GM23338 (cell line): ENCODE measurements at places on chromosomes 7 and 10. TPM values are rescaled to one million over a fixed set of nuclear protein-coding genes. Genes with fewer than 3 reads are reported as not detected.

DNA sequence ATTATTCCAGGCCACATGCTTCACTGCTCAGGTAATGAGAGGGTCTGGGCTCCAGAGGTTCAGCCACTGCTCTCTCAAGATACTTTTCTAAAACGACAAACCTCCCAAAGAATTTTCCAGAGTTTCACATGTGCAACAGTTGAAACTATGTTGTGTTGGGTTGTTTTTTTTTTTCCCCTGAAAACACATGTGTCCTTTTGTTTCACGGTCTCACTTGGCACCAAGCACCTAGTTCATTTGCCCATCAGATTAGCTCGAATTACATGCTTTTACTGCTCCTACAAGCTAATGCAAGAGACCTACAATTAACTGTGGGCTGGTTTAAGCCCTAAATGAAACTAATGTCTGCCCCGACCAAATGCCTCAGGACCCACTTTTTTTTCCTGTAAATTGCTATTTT lies 313.3 kb downstream of the FGFR2 start:
- no peak overlapping the region for H3K4me3 ChIP-seq
- no peaks in the 10 kb centered on the region for H3K36me3 ChIP-seq
- no peaks in the 10 kb centered on the region for H3K27me3 ChIP-seq

The EPHB4 gene
- 145 and 164 TPM in 2 replicates for total RNA-seq

DNA sequence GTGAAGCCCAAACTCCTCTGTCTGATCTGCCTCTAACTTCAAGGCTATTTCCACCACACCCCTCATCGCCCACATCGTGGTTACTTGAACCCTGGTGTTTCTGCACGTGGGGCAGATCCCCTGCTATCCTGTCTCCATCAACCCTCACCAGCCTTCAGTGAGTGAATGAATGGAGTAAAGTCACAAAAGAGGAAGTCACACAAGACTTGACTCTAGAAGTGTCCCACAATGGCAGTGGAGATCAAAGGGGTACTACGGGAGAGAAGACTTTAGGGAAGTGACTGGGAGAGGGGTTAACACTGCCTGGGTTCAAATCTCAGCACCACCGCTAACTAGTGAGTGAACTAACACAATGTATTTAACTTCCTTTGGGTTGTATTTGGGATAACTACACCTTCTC lies 85.9 kb downstream of the COBL start:
- H3K36me3 ChIP-seq: no peaks in the 10 kb centered on the region
- H3K27ac ChIP-seq: 0 out of 2 replicates have a peak overlapping the region, but pooled peaks have one; percentile 50

DNA sequence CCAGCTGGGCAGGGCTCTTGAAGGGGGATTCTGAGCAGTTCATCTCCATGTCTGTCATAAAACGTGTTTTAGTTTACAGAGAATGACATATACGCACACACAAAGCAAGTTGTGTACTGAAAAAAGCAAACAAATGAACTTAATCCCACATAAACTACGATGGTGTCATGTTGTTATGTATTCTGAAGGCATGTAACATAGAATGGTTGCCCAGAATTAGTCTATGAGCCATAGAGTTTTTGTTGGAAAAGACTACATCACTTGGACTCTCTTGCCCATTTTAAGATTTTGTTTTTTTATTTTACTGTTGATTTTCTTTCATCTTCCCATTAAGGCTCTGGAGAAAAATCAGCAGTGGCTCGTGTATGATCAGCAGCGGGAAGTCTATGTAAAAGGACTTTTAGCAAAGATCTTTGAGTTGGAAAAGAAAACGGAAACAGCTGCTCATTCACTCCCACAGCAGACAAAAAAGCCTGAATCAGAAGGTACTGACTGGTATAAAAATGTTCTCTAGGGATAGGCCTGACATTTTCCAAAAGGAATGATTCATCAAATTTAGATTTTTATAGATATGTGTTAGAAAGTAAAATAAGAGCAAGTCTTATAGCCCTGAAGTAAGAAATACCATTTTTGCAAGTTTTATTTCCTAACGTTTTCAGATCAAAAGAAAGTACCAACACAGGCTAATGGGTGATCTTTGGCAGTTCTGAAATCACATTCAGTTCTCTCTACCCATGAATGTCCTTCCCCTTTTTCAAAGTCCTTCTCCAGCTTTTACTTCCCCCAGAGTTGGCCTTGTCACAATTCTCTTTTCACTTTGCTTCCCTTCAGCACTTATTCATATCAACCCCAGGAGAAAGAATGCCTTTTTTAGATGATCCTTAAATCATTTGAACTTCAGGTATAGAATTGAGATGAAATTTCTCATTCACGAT lies 18.9 kb downstream of the CEP55 start:
- no peaks in the 10 kb centered on the region for H3K27me3 ChIP-seq
- peaks cover 52% of the 10 kb centered on the region for H3K36me3 ChIP-seq
- H3K4me1 ChIP-seq: no peaks in the 10 kb centered on the region
- no peak overlapping the region for H3K4me3 ChIP-seq
- H3K27ac ChIP-seq: no peak overlapping the region

DNA sequence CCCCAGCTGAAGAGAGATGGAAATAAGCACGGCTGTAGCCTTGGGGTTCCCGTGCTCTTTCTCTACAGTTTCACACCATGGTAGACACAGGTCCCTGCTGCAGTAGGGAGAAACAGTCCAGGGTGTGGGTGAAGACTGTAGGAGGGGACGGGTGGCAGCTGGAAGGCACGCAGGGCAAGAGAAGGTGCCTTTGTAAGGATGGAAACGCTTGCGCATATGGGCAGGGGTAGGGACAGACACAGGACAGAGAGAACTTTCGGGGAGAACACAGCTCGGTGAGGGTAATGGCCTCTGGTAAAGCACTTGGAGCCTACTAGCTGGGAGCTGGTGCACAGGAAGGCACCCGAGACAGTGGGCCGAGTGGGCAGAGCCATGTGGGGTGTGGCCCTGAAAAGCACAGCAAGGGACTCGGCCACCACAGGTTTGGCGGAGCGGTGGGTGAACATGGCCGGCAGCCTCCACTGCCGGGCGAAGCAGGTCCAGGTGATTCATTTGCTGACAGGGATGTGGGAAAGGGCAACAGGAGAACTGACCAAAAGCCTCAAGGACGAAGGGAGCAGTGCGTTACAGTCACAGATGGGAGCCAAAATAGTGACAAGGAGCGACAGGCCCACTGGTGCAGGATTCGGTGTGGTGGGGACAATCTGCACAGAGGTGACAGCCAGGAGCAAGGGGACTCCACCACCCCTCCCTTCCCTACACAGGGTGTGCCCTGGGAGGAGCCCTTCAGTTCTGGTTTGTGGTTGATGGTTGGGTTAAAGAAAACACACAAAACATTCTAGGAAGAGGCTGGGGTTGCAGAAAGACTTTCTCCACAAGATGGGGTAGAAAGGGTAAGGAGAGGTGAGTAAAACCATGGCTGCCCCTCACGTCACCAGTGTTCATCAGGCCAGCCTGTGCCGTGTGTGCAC lies 97.1 kb downstream of the VOPP1 start:
- peaks cover 6% of the 10 kb centered on the region; the same call in 1 of the 2 replicates for H3K4me1 ChIP-seq
- no peak overlapping the region for H3K27ac ChIP-seq
- H3K36me3 ChIP-seq: no peaks in the 10 kb centered on the region
- DNase-seq: no peak
- no peaks in the 10 kb centered on the region for H3K27me3 ChIP-seq

The SEC24C gene
- 64.2 and 72.9 TPM in 2 replicates for total RNA-seq

- no peak overlapping the region for H3K4me3 ChIP-seq
- H3K27me3 ChIP-seq: no peaks in the 10 kb centered on the region
- no peak for DNase-seq
- no peak overlapping the region for H3K27ac ChIP-seq
These were observed 36.7 kb upstream of the LRRC4 start for GRCh38 chr7:128067983-128068382.

- peaks cover 28% of the 10 kb centered on the region for H3K4me1 ChIP-seq
- DNase-seq: no peak
- 0 out of 2 replicates have a peak overlapping the region, but pooled peaks have one; percentile 26 for H3K27ac ChIP-seq
- H3K27me3 ChIP-seq: no peaks in the 10 kb centered on the region
These were observed 111.7 kb upstream of the GJD4 start for GRCh38 chr10:35493196-35494118.

DNA sequence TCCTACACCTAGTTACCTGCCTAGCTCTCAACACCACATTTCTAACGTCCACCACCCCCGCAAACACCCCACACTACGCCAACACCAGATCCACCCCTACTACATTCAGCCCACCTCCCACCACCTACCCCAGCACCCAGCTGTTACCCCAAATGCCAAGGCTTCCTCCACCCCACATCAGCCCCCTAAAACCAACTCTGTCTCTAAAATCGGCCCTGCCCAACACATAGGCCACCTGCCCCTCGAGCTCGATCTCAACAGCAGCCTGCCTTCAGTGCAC lies 53.3 kb upstream of the SLF2 start:
- H3K4me3 ChIP-seq: no peak overlapping the region
- peaks cover 20% of the 10 kb centered on the region; the same call in 1 of the 2 replicates for H3K27me3 ChIP-seq
- DNase-seq: no peak
- no peaks in the 10 kb centered on the region for H3K36me3 ChIP-seq
- H3K4me1 ChIP-seq: no peaks in the 10 kb centered on the region
- no peak overlapping the region for H3K27ac ChIP-seq

The CCL26 gene
- total RNA-seq: 3.0 and 6.2 TPM in 2 replicates

- no peak overlapping the region for H3K4me3 ChIP-seq
- no peaks in the 10 kb centered on the region for H3K27me3 ChIP-seq
- H3K36me3 ChIP-seq: no peaks in the 10 kb centered on the region
- DNase-seq: no peak
- no peaks in the 10 kb centered on the region for H3K4me1 ChIP-seq
- H3K27ac ChIP-seq: no peak overlapping the region
These were observed 8.5 kb downstream of the IL15RA start for GRCh38 chr10:5968681-5969453.

DNA sequence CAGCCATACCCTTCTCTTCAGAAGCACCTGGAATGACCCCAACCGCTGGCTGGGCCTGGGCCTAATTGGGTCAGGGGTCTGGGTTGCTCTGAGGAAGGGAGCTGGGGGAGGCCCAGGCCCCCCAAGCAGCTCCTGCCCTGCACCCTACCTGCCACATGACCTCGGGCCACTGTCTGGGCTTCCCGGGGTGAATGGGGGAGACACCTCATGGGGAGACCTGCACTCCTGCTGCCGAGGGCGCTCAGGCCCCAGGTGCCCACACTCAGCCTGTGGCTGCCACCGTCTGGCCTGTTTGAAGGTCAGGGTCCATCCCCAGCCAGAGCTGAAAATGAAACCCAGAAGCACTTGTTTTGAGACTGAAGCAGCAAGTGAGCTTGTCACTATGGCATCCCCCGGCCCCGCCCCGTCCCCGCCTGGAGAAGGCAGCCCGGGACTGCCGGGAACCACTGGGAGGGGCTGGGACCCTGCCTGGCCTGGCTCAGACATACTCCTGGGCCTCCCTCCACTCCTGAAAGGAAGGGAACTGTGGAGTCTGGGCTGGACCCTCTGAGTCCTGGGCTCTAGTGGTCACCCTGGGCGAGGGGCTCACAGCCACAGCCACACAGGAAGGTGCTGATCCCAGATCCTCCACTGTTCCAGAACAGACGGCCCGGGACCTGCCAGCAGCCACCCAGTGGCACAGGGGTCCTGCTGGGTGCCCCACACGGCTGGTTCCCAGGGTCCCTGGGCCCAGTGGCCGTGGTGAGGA lies 7.4 kb upstream of the MICALL2 start:
- no peaks in the 10 kb centered on the region for H3K36me3 ChIP-seq
- peak; percentile 51 for DNase-seq
- H3K27me3 ChIP-seq: no peaks in the 10 kb centered on the region
- no peaks in the 10 kb centered on the region; the same call in 1 of the 2 replicates for H3K4me1 ChIP-seq
- H3K27ac ChIP-seq: no peak overlapping the region
- no peak overlapping the region for H3K4me3 ChIP-seq

DNA sequence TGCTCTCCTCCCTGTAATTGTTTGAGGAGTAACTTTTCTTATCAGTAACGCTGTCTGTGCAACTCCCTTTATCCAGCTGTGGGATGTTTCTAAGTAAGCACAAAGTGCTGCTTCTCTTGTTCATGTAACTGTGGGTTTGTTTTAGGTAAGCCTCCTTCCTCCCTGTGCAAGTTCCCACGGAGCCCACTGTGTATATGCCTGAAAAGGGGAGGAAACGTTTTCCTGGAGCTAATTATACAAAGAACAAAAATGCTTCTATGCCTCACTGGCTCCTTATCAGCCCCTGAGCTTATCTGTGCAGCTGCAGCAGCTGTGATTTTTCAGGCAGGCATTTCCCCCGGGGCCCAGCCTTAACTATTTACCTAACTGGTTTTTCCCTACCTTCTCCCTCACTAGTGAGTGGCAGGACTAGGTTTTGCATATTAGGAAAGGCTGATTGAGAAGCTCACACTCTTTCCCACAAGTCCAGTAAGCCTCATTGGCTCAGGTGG lies 593.4 kb upstream of the GHITM start:
- no peaks in the 10 kb centered on the region for H3K27me3 ChIP-seq
- H3K27ac ChIP-seq: no peak overlapping the region
- H3K36me3 ChIP-seq: no peaks in the 10 kb centered on the region
- no peak overlapping the region for H3K4me3 ChIP-seq
- no peaks in the 10 kb centered on the region for H3K4me1 ChIP-seq

The MINDY4 gene
- total RNA-seq: 3.1 and 4.4 TPM in 2 replicates

The CPED1 gene
- 0.17 and 0.23 TPM in 2 replicates for total RNA-seq

- H3K27ac ChIP-seq: no peak overlapping the region
- H3K4me3 ChIP-seq: peak overlapping the region; percentile 82
- H3K27me3 ChIP-seq: peaks cover 33% of the 10 kb centered on the region
- H3K36me3 ChIP-seq: no peaks in the 10 kb centered on the region
- DNase-seq: peak; percentile 77
These were observed 26.2 kb downstream of the ABLIM1 start for GRCh38 chr10:114631666-114632417.

GRCh38 chr10:100775386-100775785 lies 30.0 kb downstream of the PAX2 start:
- H3K4me1 ChIP-seq: peaks cover 8% of the 10 kb centered on the region
- no peaks in the 10 kb centered on the region for H3K27me3 ChIP-seq
- no peak overlapping the region for H3K27ac ChIP-seq
- DNase-seq: no peak

The UNCX gene
- total RNA-seq: not detected in 2 replicates

- no peak overlapping the region for H3K27ac ChIP-seq
- DNase-seq: peak; percentile 89
- no peaks in the 10 kb centered on the region for H3K4me1 ChIP-seq
- H3K27me3 ChIP-seq: no peaks in the 10 kb centered on the region
These were observed 41.8 kb upstream of the LRRC18 start for GRCh38 chr10:48981310-48981907.

DNA sequence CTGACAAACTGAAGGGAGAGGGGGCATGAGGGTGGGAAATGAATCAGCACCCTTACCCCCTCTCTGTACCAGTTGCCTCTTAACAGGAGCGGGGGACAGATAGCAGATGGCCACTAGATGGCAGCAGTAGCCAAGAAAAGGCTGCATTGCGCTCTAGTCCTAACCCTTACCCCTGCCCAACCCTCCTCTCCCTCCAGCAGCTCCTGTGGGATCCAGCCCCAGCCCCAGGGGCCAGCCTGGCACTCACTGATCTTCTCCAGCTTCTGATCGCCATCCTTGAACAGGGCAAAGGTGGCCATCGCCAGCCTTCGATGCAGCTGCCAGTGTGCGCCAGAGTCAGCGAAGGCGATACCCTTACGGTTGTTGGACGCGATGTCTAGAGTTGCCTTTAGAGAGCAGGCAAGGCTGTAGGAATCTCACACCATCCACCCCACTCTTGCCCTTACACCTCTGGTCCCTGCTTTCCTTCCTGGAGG lies 2.2 kb downstream of the CYP17A1 start:
- H3K4me3 ChIP-seq: no peak overlapping the region
- no peaks in the 10 kb centered on the region for H3K36me3 ChIP-seq
- peak; percentile 96 for DNase-seq
